ENCODE measurements at places on chromosomes 7 and 10.
A peak's percentile ranks its signal among the peaks of the same experiment; 100 is the strongest.

GRCh38 chr7:82449910-82450309 lies 6.3 kb upstream of the CACNA2D1 start:
- no peak for DNase-seq

- peak; percentile 88 for DNase-seq
Observed at GRCh38 chr7:33874943-33875342, 30.4 kb upstream of the BMPER start.

GRCh38 chr7:55432939-55433784 lies 68.0 kb downstream of the LANCL2 start:
- DNase-seq: no peak

- DNase-seq: no peak
Observed at GRCh38 chr7:94330269-94331020, 64.2 kb upstream of the COL1A2 start.

DNA sequence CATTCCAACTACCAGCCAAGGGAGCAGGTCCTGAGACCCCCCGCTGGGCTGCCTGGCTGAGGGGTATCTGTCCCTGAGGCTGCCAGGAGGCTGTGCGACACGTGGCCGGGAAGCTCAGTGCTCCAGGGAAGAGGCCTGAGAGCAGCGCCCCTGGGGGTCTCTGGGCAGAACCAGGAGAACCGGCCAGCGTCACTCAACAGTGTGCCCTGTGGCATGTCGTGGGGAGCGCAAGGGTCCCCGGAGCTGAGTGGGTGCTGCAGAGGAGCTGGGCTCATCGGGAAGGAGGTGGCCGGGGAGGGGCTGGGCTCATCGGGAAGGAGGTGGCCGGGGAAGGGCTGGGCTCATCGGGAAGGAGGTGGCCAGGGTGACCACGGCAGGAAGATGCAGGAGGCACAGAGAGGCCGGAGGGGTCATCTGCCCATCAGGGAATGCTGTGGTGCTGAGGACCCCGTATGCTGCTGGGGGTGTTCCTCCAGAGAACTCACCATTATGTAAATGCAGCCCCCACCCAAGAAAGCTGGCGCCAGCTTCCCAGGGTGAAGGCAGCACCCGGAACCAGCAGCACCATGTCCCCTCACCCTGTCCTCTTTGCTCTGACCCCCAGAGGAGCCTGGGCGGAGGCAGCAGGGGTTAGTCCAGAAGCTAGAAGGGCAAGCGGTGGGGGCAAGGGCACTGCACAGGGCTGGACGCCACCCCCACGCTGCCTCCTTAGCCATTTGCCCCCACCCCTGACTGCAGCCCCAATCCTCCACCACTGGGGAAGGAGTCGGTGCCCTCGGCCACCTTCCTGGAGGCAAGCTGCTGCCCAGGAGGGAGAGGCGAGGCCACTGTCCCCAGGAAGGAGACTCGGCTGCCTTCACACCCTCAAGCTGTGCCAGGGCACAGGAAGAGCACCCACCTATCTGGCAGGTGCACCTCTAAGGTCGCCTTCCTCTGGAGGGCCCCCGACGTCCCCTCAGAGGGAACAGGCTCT lies 33.3 kb downstream of the CALML3 start:
- no peak for DNase-seq

DNA sequence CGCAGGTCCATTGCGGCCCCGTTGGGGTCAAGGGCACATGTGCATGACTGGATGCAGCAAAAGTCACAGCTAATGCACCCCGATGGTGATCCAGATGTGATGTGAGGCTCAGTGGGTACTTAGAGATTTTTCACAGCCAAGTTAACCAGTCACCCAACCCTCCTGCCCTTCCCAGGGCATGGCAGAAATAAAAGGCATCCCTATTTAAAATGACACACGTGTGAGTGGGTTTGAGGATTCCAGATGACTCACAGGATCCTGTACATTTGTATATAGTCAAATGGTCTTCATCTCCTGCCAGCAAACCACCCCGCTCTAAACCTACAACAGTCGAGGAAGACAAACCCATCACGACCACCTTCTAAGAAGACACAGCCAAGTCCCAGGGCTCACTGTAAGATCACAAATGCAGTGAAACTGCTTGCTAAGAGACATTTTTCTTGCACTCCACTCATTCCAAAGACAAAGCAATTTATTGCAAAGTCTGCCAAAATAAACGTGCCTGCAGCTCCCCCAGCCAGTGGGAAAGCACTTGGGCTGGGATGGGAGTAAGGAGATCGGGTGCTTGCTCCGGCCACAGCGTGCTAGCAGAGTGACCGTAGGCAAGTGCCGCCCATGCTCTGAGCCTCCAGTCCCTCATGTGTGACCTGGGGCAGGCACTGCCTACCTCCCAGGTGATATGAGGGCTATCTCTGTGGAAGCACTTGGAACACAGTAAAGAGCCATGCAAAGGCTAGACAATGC lies 86.6 kb upstream of the MACROH2A2 start:
- DNase-seq: no peak

DNA sequence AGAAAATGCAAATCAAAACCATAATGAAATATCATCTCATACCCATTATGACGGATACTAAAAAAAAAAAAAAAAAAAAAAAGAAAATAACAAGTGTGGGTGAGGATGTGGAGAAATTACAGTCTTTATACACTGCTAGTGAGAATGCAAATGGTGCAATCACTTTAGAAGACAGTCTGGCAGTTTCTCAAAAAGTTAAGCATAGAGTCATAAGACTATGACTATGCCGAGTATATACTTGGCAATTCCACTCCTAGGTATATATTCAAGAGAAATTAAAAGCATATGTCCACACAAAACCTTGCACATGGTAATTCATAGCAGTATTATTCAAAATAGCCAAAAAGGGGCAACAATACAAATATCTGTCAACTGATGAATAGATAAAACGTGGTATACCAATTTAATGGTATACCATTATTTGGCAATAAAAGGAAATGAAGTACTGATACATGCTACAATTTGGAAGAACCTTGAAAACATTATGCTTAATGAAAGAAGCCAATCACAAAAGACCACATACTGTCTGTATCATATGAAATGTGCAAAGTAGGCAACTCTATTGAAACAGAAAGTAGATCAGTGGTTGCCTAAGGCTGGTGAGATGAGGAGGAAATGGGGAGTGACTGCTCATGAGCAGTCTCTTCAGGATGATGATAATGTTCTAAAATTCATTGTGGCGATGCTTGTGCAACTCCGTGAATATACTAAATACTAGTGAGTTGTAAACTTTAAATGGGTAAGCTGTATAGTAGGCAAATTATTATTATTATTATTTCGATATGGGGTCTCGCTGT lies 90.1 kb upstream of the NANOS1 start:
- no peak for DNase-seq

DNA sequence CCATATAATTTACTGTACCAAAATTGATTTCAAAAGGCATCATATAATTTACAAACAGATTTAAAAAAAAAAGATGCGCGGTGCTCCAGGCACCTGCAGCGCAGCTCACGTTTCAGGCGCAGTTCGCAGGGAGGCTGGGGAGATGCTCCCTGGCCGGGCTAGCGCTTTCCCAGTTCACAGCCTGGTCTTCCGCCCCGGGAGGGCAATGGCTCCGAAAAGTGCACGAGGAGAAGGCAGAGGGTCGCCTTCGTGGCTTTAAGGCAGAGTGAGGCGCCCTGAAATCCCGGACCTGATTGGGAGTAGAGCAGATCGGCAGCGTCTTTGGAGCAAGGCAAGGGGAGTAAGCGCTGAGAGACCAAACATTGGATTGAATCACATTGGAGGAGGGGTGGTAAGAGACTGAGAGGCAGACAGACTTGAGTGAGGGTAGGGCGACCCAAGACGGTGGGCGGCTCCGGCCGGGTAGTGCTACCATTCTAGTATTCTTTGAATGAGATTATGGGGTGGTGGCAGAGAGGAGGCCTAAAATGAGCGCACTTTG lies 1.5 kb downstream of the NEUROG3 start:
- DNase-seq: no peak

DNA sequence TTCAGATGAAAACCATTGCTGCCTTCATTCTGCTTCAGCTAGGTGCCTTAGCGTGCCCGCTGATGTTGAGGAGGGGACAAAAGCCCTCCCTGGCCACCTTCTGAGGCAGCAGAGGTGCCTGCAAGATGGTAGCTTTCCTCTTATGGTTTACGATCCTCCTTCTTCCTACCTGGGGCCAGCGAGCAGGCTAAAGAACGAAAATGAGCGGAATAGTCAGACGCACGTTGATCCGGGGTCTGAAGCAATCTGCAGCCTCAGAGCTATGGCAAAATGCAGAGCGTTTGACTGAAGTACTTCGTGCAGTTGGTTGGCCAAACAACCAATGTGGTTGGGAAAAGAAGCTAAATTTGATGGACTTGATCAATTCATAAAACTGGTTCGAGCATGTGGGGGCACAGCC lies 95.5 kb downstream of the GATA3 start:
- no peak for DNase-seq

- no peak for DNase-seq
Observed at GRCh38 chr10:80709866-80710265, 172.2 kb downstream of the SH2D4B start.

- no peak for DNase-seq
Observed at GRCh38 chr10:86287966-86288579, 78.5 kb downstream of the GRID1 start.

- DNase-seq: no peak
Observed at GRCh38 chr7:72275382-72276070, 136.6 kb downstream of the CALN1 start.

DNA sequence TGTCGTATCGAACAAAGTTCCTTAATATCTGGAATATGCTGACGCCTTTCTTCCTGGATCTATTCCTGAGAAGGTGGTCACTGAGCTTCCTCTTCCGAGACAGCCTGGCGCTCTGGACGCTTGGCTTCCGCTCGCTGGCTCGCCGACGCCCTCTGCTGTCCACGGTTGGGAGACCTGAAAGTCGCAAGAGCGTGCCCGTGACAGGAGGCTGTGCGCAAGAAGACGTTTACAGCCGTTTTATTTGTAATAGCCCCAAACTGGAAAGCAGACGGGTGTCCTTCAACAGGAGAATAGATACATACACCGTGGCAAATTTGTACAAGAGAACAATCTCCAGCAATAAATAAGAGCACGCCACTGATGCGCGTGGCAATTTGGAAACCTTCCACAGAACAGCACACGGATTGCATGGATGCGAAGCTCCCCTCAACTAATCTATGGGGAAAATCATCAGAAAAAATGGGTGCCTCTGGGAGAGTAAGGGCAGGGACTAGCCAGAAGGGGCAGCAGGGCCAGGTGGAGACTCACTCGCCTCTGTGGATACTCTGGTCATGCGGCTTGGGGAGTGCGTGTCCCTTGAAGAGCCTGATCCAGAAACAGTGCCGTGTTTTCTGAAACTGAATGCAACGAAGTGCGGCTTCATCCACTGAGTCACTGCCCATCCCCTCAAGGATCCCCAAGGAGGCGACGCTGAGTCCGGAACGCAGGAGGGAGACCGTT lies 41.5 kb upstream of the BNIP3 start:
- DNase-seq: peak; percentile 12

DNA sequence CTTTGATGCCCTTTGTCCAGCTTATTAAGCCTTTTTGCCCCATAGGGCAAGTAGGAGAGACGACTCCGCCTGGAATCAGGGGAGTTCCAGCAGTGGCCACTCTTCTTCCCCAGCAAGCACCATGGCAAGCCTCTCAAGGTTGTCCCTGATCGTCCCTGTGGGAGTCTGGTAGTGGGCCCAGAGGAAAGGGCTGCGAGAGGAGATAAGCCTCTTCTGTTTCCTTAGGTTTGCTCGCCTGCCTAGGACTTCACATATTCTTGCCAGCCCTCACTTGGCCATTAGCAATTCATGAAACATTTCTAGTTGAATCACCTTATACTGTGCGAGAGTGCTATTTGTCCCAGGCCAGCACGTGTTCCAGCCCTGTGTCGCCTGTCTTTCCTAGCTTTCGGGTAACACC lies 47.8 kb upstream of the CPN1 start:
- DNase-seq: no peak

DNA sequence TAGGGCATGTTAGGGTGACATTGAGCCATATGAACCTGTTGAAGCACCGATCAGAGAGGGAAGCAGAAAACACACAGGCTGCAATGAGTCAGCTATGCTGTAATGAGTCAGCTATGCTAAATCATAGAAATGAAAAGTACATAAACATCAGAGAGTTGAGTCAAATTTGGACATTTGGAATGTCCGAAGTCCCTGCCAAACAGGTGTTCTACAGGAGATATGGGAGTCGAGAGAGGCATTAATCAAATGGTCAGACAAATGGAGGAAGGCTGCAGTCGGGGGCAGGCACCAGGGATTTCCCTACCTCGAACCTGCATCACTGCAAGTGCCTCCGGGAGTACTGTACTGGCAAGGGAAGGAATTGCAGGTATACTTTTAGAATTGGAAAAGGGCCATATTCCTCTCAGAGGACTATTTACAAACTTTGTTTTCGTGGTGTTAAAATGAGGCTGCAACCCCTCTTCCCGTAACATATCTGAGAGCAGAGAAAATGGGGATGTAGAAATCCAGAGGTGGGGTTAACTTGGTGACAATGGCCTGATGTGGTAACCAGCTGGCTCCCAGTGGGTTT lies 8.8 kb upstream of the ZC3HAV1 start:
- no peak for DNase-seq

GRCh38 chr7:11895337-11895736 lies 63.3 kb upstream of the THSD7A start:
- no peak for DNase-seq

- DNase-seq: no peak
Observed at GRCh38 chr7:140672382-140673062, at the start of gene ADCK2. Gene ADCK2 (plus strand): TSS chr7:140672945. CDS start chr7:140673331, 386 bp downstream.

GRCh38 chr7:514651-515598 lies 4.7 kb downstream of the PDGFA start:
- no peak for DNase-seq

- DNase-seq: no peak
Observed at GRCh38 chr10:83607959-83608745, 531.2 kb upstream of the GHITM start.

DNA sequence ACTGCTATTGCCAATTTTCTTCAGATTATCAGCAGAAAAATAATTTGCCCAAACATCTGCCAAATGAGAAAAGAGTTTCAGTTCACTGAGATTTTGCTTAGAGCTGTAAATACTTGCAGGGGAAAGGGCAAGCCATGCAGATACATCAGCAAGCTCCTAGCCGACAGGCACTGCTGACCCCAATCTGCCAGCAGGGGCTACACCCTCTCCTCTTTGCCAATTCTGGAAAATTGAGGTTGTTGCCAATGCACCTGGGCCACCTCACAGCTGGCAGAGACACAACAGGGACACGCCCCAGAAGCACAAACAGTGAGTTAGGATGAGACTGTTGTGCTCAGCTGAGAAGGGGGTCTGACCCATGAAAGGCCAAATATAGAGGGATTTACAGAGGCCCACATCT lies 129.5 kb upstream of the MYO3A start:
- no peak for DNase-seq
